ENCODE measurements at places on chromosomes 4 and X.

GRCh38 chr4:174152717-174153466 lies 130.6 kb downstream of the FBXO8 start:
- no peak for DNase-seq

DNA sequence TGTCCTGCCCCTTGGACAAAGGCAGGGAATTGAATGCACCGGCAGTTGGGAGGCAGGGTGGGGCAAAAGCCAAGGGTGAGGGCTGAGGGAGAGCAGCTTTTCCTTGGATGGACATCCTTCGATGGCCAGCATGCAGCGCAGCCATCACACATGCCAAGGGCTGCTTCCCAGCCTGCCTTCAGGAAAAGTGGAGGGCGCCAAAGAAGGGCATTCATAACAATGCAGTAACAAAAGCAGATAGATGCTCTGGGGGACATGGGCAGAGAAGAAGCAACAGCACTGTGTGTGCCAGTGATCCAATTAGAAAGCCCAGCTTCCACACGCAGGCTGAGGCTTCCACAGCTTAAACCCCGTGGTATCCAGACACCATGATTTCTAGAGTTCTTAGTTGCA lies 71.5 kb downstream of the TSPAN5 start:
- DNase-seq: no peak

GRCh38 chrX:46686003-46686645 lies 72.8 kb downstream of the SLC9A7 start:
- no peak for DNase-seq

DNA sequence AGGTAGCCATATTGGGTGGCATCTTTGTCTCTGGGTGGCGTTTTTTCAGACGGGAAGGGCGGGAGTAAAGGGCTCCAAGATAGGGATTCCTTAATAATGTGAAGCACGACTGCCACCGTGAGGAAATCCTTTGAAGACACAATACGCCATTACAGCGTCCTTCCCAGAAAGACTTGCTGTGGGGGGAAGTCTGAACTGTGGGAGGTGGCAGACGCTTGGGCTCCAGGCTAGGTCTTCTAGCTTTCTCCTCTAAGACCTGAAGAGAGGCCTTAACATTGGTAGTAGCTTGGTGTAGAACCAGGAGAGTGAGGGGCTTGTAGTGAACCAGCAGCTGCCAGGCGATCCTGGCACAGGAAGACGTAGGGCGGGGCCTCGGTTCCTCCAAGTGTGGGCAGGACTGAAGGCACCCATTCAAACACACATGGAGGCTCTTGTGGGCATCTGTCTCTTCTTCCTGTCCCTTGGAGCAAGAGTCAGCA lies 197.3 kb downstream of the OR13H1 start:
- DNase-seq: peak; percentile 79

GRCh38 chr4:123564758-123565346 lies 168.3 kb downstream of the SPRY1 start:
- DNase-seq: no peak

DNA sequence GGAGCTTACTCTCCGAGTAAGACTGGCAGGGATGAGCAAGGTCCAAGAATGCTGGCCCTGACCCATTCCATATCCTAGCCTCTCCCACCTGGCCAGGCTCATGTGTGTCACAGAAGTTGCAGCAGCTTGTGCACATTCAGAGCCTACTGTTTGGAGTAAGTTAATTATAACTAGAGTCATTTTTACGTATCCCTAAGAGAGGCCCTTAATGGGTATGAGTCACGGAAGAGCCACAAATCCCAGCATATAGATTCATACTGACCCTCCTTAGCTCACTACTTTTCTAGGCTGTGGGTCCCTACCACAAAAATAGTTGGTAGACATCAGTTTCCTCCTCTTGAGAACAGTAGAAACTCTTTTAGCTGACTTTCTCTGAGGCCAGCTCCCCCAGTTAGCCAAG lies 118.3 kb upstream of the FRG1 start:
- DNase-seq: no peak

GRCh38 chr4:92128676-92129075 lies 175.1 kb upstream of the GRID2 start:
- DNase-seq: no peak

DNA sequence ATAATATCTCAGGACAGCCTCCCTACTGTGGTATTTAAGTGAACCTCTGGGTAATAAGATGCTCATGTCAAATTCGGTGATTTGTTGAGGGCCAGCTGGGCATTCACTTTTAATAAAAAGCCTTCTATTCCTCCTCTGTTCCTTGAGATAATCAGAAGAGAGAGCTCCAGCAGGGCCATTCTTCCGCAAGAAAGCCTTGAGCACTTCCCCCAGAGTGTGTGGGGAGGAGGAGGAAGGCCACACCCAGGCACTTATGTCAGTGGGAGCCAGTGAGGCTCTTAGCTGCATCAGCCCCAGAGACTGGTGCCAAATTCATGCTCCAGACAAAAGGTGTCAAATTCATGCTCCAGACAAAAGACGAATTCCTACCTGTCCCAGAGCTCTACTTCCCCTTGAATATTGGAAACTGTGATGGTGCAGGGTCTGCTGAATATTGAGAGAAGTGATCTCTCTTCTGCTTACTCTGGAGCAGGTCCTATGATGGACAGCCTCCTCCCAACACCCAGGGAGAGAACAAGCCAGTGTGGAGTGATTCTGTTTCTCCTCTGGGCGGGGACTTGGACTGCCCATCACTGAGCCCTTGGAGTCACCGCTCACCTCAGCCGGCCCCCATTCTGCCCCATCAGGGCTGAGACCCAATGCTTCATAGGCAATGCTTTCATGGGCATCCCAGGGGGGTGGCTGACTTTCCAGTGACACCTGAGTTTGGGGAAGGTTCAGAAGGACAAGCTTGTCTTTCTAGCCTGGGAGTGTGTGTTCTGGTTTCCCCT lies 68.1 kb downstream of the FHDC1 start:
- no peak for DNase-seq

DNA sequence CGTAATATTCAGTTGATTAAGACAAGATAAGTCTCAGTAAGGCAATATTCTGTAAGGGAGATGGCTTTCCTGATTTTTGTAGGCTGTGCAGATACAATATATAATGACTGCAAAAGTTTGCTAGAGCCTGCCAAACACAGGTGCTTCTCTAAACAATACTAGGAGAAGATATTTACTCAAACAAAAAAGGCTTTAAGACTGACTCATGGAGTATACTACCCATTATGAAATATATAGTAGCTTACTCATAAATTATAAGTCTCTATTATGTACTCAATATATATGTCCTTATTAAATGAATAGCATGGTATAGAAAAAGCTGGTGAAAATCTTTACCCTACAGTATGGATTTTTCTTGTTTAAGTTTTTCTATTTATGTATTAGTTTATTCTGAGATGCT lies 93.2 kb upstream of the IL15 start:
- no peak for DNase-seq

Data from right lobe of liver (tissue), 6 donors.